ENCODE measurements at places on chromosomes 11 and 22.

DNA sequence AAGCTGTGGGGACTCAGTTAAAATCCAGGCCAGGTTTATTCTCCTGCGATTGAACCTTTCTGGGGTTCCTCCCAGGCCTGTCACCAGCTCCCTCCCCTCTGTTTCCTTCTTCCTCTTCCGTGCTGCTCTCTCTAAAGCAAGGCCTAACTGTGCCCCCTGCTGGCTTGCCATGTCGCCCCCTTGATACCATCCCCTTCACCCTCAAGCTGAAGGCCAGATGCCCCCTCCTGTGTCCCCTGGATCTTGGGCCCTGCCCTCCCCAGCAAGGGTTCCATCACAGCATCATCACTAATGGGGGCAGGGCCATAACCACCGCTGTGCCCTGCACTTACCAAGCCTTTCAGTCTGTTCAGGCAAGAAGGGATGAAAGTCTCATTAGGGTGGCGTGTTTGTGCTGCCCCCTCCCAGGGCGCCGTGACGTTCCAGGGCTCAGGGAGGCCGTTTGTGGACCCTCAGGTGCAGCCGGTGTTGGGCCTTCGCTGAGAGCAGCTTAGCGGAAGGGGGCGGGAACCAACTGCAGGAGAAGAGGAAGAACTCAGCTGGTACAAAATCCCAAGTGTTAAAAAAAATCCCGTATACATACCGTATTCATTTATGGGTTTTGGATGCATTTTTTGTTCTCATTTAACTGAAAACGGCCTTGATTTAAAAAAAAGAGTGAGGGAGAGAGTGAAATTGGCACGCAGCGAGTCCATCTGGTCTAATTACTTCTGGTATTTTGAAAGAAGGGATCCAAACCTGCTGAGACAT, 69.9 kb downstream of the MPPED1 start:
- peak; percentile 39 for DNase-seq

DNA sequence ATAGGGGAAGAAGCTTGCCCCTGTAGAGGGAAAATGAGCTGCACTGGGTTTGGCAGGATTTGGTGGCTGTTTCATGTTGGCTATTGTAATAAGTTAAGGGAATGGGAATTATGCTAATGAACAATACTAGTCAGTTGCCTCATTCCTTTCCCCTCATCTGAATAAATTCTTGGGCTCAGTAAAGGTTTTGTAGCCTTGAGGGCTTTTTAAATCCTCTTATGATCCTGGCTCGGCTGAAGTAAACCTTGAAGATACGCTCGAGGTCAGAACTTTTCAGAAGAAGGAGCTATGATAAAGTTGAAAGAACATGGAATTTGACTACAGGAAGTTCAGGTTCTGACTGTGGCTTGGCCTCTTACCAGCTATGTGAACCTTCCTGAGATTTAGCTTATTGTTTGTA, 448.7 kb downstream of the RAB38 start:
- no peak for DNase-seq

DNA sequence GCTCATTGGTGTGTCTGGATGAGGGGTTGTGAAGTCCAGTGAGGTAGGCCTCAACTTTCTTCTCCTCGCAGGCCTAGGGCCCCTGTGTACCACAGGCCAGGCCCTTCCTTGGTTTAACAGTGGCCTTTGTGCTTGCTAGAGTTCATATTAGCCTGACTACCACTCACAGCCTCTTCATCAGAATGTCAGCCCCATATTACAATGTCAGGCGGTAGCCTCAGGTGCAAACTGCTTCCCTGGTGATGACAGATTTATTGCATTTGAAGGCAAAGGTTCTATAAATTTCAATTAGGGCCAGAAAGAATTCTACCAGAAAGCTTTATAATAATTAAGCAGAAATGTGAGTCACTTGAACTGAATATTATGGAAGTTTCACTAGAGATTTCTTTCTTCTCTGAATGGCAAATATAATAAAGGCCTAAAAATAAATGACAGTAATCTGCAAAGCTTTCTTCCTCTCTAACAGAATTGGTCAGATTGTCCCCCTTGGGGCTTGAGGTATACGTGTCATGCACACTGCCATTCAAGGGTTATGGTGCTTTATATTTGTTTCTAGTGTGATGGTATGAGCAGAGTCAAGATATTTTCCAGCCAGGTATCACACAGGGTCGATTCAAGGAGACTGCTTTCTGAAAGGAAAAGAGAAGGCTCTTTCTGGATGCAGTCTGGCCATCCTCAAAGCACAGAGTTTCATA, 210.3 kb downstream of the CWF19L2 start:
- DNase-seq = no peak

DNA sequence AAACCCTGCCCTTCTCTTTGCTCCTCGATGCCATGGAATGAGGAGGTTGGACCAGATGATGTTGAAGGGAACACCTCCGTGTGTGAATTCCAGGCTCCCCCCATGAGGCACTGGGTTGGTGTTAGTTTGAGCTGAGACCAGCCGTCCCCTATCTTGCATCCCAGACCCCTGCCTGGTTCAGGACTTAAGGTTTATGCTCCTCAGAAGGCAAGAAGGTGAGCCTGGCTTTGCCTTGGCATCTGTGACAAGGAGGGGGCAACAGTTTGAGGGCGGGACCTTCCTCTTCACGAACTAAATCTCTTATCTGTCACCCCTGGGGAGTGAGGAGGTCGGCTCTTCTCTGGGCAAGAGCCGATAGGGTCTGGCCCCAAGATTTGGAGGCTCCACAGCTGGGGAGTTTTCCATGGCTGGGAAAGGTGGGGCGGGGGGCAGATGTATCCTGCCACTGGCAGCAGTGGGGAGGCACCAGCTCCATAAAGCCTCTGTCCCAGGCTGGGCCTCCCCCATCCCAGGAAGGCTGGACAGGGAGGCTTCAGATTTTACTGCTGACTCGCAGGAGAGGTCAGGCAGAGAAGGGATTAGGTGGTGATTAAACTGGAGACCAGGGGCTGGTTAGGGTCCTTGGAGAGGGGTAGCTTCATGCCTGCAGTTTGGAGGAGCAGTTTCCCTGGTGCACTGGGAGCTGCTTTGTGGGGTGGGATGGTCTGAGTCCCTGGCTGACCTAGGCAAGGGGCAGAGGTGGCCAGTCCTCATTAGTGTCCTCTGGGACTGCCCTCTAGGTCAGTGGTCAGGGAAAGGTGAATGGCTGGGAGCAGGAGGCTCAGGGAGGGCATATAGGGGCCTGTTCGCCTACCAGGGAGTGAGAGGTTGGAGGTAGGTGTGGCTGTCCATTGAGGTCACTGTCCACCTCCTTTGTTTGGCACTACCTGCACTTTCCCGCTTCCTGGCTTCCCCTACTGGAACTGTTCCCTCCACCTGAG, 1.1 kb downstream of the SEC14L2 start:
- DNase-seq = no peak

- DNase-seq = no peak
Measured at GRCh38 chr11:1935156-1936071, 11.7 kb upstream of the MRPL23 start.

GRCh38 chr11:116689413-116690127, 83.2 kb downstream of the BUD13 start:
- no peak for DNase-seq

- DNase-seq = no peak
Measured at GRCh38 chr11:74627381-74627780, 35.0 kb downstream of the POLD3 start.

- no peak for DNase-seq
Measured at GRCh38 chr11:31795706-31796498, 15.2 kb downstream of the PAX6 start.

DNA sequence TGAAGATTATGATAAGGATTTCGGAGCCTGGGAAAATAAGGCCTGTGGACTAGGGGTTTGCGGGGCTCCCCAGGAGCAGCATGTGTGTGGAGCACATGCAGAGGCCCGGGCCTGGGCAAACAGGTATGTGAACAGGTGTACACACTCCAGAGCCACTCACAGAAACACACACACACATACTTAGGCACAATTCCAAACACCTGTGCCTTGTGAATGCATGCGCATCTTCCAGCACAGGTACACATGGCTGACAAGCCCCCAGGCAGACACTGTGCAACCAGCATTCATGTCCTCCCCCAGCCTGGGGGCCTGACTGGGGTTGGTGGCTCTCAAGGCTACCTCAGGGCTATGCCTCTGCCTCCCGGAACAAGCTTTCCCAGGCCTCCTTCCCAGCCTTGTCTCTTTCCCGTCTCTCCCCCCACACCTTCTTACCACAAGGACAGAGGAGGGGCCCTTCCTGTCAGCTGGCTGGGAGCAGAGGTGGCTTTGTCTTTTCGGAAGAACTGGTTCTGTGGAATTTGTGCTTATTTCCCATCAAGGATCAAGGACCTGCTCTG, 2.6 kb upstream of the P2RY6 start:
- DNase-seq = no peak

Measured in endothelial cell (in vitro differentiated cells).